ENCODE measurements at places on chromosomes 16 and 17.

GRCh38 chr16:87778830-87779579 is 13.2 kb upstream of the KLHDC4 start:
- DNase-seq, result peak; percentile 97

DNA sequence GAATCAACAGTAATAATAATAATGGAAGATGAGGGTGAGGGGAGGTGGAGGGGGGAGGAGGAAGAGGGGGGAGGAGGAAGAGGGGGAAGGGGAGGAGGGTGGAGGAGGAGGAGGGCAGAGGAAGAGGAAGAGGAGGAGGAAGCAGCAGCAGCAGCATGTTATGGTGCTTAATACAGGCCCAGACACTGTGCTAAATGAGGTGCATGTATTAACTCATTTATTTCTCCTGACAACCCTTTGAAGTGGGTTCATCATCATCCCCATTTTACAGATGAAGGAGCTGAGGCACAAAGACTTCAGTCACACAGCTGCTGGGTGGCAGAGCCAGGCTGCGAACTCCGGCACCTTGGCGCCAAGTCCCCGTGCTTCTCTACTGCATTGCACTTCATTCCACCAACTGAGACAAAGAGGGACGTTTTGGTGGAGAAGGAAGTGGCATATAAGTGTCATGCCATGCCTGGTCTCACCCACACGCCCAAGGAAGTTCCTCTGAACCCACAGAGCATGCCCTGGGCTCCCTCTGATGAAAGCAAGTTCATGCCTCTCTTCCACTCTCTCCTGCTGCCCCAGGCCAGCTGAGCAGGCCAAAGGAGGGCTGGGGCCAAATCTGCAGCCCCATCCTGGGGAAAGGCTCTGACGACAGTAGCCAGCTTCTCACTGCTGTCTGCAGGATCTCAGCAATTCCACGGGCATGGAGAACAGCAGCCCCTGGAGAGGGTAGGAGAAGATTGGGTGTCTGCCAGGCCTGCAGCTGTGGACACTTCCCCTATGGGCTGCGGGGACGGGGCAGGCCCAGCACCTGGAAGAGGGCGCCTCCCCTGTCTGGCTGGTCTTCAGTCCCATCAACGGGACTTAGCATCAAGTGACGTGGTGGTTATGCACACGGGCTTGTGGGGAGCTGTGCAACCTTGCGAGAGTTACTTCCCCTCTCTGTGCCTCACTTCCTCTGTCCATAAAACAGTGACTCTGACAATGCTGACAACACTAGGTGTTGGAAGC is 21.8 kb downstream of the XYLT1 start:
- DNase-seq, result no peak

- no peak for DNase-seq
Observed at GRCh38 chr16:4217204-4218131, 24.4 kb downstream of the SRL start.

DNA sequence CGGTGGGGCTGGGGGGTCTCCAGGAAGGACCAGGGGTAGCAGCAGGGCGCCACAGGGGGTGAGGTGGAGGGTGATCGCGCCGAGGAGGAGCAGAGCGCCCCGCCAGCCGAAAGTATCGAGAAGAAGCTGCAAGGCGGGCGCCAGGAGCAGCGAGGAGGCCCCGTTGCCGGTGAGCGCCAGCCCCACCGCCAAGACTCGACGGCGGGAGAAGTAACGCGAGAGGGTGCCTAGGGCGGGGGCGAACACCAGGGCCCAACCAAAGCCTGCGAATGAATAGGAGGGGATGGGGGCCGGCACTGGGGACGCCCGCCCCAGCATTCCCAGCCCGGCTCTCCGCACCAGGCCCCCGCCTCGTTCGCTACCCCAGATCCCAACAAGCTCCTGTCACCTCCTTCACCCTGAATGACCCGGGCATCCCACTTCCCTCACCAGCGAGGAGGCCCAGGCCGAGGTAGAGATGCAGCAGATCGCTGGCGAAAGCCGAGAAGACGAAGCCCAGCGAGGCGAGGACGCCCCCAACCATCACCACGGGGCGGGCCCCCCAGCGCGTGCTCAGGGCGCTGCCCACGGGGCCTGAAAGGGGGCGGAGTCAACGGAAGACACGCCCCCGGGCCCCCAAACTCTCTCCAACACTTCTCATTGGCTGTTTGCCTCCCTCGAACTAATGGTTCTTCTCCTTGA is 1.3 kb downstream of the SLC16A11 start:
- DNase-seq, result no peak

- peak; percentile 60 for DNase-seq
Observed at GRCh38 chr17:45149669-45150664, 1.7 kb downstream of the HEXIM1 start.

DNA sequence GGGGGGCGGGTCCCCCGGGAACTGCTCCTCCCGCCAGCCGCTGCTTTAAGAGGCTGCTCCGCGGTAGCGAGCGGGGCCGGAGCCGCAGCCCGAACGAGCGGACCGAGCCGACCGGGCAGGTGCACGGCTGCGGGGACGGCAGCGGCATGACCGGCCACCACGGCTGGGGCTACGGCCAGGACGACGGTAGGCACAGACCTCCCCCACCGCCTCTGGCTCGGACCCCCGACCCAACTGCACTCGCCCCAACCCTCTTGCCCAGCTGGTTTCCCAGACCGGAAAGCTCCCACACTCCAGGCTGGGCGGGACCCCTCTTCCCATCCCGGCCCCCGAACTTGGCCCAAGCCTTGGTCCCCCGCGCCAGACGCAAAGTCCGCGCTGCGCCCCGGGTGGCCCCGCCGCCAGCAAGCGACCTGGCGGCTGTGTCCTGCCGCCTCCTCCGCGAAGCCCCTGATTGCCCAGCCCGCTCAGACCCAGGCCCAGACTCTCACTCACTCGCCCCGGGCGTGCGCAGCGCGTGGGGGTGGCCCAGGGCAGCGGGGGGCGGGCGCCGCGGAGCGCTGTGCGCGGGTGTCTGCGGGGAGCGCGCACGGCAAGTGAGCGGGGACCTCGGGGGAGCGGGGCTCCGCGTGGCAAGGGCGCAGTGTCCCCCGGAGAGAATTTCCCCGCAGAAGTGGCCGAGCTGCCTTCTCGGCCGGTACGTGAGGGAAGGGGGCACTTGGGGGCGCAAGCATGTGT is at the start of gene CA7:
Gene CA7, plus strand, starts transcription at position 73 of the 738 bp plus-strand sequence. Its CDS starts 74 bp downstream, at position 147.
- no peak for DNase-seq

- DNase-seq, result no peak
Observed at GRCh38 chr16:54722210-54722676, 208.4 kb upstream of the IRX5 start.

DNA sequence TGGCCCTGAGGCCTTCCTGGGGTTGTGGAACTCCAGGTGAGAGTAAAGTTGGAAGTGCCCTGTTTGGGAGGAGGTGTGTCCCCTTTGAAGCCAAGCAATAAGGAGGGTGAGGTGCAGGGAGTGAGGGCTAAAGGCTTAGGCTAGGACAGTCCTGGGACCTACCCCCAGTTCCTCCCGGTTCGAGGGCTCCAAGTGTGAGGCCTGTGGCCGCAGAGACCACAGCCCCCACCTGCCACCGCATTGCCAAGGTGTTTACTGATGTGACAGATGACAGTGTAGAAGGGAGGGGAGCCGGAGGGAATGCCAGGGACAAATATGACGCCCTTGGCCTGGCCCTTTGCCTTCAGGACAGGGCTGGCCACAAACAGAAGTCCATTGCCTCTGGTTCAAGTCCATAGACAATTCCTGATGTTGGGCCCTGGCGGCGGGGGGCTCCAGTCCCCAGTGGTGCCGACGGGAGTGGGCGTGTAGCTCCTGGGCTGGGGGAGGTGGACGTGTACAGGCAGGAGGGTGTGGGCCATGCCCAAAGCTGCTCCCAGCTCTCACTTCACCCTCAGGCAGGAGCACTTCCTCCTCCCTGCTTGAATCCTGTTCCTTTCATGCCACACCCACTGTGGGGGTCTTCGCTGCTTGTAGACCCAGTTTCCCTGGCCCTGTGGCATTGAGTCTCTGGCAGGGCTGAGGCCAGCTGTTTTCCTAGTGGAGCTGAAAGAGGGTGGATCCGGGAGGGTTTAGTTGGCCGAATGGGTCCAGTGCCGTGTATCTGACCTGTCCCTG is 3.2 kb downstream of the ADORA2B start:
- peak; percentile 53 for DNase-seq

DNA sequence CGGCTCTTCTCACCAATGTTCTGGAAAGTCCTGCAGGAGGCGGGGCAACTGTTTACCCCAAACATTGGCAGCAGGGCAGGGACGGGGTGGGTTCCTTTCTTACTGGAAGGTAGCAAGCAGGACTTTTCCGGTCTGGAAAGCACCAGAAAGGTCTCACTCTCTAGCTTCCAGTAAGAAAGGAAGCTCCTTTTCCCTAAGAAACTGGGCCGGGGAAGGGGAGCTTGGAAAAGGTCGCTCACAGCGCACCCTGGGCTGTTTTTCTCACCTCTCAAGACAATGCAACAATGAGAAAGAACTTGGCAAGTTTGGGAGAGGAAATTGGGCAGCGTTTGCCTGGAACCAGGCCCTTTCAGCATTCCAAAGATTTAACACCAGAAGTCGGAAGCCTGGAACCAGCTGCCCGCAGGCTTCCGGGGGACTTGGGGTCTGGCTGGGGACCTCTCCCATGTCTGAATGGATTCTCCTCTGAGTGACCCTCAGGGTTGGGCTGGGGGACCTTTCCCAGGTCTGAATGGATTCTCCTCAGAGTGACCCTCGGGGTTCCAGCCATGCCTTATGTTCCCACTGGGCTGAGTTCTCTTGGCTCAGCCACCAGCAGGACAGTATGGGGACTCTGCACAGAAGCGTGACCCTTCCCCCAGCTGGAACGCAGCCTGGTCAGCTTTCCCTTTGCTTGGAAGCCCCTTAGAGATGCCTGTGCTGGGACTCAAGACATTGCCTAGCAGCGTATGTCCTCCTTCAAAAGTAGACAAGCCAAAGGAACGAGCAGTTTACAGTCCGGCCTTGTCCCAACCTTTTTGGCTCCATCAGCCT is 166.5 kb upstream of the PLCG2 start:
- no peak for DNase-seq

DNA sequence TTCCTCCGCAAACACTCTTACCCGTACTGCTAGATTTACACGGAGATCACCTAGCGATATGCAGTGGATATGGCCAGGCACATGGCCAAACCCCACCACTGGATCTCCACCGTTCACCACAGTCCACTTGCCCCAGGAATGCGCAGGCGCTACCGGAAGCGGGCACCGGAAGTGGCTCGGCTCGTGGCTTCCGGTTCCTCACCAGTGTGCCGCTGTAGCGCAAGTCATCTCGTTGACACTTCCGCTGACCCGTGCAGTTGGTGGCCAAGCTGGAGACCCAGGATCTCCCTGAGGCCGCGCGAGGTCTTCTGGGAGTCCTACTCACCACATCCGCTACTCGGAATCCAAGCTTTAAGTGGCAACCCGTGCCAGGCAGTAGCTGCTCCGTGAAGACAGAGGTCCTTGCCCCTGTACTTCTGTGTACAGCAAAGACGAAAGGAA is 11.5 kb downstream of the ZNF597 start:
- DNase-seq, result no peak

- no peak for DNase-seq
Observed at GRCh38 chr17:76588182-76588581, 2.5 kb upstream of the ST6GALNAC2 start.

- DNase-seq, result no peak
Observed at GRCh38 chr16:47699106-47699505, 238.0 kb downstream of the PHKB start.

- no peak for DNase-seq
Observed at GRCh38 chr16:68022278-68022727, 729 bp downstream of the DDX28 start.

DNA sequence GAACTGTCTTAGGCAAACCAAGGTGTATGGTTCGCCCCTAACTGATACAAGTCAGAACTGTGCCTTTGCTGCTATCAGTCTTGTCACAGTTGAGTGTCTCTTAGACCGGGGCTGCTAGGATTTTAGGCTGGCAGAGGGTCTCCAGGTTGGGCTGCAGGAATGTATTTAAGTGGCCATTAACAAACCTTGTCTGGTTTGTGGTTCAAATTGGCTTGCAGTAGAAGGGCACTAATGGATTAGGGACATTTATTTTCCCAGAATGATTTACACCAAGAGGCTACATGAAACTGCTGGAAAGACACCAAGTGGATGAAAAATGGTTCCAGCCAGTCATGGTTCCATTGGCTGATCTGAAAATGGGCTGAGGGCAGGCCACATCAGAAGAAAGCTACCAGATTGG is 5.1 kb downstream of the VAT1L start:
- no peak for DNase-seq

DNA sequence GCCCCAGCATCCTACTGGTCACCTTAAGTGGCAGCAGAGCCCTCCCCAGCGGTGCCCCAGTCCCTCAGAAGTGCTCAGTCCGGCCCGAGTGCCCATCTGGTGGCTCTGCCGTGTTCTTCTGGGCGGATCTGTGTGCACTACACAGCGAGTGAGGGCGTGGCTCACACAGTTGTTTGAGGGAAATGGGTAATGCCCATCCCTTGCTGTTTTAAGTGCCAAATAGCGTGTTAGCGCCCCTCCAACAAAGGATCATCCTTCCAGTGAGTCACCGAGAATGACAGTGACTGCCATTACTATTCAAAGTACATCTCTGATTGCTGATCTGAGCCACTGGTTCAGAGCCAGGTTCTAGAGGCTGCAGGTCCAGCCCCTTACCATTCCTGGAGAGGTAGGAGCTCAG is 152.0 kb downstream of the LGALS9B start:
- DNase-seq, result peak; percentile 37

- peak; percentile 16 for DNase-seq
Observed at GRCh38 chr16:80300456-80300855, 240.3 kb upstream of the DYNLRB2 start.

DNA sequence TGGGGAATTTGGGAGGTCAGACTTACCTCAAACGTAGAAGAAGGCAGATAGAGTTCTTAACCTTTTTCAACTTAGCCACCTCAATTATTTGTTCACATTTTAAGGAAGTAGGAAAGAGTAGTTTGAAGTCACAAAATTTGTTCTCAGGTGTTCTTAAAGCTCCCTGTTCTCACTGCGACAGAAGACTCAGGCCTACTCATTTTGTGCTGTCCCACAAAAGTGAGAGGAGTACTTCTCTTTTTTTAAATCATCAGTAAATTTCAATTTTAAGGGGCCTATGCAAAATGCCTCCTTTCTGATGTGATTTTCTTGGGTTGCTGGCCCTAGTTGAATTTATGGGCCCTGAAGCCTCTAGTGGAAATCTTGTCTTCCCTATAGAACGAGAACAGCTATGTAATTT is 133.4 kb downstream of the MAP2K6 start:
- no peak for DNase-seq

Measured in SW480 (cell line).